ENCODE measurements at places on chromosomes 11 and 22.

DNA sequence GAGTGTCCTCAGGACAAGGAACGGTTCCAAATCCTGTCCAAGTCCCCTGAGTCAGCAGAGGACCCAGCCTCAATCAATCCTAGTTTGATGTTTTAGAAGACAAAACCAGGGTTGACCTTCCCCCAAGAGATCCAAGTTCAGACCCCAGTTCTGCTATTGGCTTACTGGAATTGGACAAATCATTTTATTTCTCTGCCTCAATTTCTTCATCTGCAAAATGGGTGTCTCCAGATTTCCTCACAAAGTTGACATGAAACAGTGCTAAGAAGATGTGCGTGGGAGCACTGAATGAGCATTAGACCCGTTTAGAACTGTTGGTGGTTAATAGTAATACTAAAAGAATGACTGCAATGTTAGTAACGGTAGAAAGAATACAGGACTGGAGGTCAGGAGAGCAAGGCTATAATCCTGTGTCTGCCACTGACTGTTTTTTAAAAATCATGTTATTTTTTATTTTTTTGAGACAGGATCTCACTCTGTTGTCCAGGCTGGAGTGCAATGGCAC, 32.8 kb upstream of the SCUBE1 start:
- DNase-seq: no peak

DNA sequence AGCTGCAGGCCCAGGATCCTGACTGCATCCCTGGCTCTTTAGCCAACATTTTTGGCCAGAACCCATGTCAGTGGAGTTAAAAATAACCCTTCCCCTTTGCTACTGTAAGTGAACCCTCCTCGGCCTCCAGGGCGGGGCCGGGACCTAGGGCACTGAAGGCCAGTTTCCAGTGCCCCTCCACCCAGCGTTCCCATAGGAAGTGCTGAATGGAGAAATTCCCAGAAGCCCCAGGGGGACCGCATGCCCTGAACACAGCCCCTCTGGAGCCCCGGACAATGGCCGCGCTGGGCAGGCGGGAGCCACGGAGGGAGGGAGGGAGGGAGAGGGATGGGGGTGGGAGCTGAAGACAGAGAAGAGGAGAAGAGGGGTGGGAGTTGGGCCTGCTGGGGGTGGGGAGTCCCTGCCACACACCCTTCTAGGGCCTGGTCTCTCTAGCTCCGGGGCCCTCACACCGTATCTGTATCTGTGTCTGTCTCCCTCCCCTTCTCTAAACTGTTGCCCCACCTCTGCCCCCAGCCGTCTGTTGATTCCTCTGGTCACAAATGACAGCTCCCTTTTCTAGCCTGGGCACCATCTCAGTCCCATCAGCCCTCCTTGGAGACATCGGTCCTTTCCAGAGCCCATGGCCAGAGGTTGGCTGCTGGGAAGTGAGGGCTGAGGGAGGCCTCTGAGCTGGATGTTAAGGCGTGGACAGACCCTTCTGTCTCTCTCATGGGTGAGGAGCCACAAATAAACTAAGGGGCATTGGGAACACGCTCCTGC, 10.9 kb downstream of the PDGFB start:
- DNase-seq: no peak

DNA sequence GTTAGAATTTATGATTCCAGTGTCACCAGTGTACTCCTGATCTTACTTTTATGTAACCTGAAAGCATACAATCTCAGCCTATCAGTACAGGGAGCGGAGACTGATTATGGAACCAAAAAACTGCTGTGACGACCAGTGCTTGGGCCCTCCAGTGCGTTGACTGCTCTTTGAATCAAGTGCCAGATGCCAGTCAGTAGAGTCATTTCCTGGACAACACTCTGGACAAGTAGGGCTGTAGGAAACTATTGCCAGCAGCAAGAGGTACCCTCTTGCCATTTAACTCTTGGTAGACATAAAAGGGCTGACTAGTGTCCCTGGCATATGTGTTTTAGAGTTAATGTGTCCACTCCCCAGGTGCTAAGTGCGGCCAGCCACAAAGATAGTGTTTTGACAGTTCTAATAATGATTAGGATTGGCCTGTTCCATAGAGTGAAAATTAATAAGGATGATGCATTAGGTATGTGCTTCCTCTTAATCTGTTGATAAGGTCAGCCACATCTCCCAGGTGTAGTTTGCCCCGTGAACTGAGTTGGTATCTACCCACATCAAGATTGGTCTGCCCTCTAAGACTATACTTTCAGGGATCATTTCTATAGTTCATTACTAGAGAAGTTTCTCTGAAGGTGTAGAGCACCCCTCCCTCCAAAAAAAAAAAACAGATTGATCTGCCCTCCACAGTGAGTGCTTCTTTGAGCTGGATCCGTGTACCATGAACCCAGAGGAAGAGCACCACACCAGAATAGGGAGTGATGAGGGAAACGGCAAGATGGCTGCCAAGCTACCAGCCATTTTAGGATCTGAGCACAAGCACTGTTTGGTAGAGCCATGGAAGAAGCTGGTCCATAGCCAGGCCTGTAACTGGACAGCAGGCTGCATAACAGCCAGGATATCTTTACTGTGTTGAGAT, 20.7 kb upstream of the AIFM3 start:
- DNase-seq: no peak

GRCh38 chr11:74037309-74037708, 28.4 kb upstream of the UCP3 start:
- no peak for DNase-seq

GRCh38 chr11:8005556-8005955, 18.4 kb downstream of the EIF3F start:
- no peak for DNase-seq

- no peak for DNase-seq
Measured at GRCh38 chr11:103676413-103676812, 360.0 kb upstream of the DDI1 start.

DNA sequence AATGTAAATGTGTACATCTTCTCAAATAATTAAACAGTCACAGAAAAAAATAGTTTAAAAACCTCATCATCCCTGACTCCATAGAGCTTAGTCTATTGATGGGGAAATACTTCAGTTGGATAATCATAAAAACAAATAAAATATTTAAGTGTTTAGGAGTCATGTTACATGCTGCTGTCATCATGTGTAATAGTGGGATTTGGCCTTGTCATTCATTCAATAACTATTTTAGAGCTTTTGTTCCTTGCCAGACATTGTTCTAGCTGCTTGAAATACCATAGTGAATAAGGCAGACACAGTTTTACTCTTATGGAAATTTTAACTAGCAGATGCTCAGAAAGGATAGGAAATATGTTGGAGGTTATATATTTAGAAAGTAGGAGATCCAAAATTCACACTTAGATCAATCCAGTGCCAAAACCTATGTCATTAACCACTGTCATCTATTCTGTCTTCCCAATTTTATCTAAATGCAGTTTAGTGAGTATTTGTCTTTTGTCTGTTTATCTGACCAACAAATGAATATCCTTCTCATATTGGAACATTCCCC, 324.7 kb downstream of the CASP12 start:
- no peak for DNase-seq

DNA sequence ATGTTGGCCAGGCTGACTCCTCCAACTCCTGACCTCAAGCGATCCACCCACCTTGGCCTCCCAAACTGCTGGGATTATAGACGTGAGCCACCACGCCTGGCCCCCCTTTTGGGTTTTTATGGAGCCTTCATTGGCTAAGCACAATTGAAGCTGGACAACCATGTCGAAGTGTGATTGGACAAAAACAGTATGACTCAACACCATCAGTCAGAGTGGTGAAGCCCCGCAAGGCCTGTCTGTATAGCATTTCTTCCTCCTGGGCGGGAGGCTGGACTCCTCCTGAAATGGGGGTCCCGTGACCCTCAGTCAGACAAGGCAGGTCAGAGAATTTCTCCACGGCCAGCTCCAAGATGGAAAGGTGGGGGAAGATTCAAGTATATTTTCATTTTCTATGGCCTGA, 3.1 kb upstream of the PARVB start:
- no peak for DNase-seq

GRCh38 chr11:77207019-77207485, 79.0 kb downstream of the MYO7A start:
- no peak for DNase-seq

- DNase-seq: no peak
Measured at GRCh38 chr11:66912361-66912760, 45.8 kb downstream of the PC start.

- DNase-seq: no peak
Measured at GRCh38 chr11:104781719-104782376, 116.4 kb downstream of the CASP12 start.

GRCh38 chr11:15923183-15923582, 433.2 kb downstream of the SOX6 start:
- no peak for DNase-seq

GRCh38 chr11:92698742-92699141, 270.7 kb upstream of the MTNR1B start:
- DNase-seq: no peak

GRCh38 chr11:5285703-5286340, 15.9 kb downstream of the OR51B4 start:
- DNase-seq: peak; percentile 1

GRCh38 chr11:74839446-74839845, 90.8 kb downstream of the RNF169 start:
- DNase-seq: no peak

- no peak for DNase-seq
Measured at GRCh38 chr11:66904981-66905521, 48.2 kb downstream of the LRFN4 start.

GRCh38 chr11:19979519-19979845, 180.8 kb downstream of the DBX1 start:
- DNase-seq: no peak

DNA sequence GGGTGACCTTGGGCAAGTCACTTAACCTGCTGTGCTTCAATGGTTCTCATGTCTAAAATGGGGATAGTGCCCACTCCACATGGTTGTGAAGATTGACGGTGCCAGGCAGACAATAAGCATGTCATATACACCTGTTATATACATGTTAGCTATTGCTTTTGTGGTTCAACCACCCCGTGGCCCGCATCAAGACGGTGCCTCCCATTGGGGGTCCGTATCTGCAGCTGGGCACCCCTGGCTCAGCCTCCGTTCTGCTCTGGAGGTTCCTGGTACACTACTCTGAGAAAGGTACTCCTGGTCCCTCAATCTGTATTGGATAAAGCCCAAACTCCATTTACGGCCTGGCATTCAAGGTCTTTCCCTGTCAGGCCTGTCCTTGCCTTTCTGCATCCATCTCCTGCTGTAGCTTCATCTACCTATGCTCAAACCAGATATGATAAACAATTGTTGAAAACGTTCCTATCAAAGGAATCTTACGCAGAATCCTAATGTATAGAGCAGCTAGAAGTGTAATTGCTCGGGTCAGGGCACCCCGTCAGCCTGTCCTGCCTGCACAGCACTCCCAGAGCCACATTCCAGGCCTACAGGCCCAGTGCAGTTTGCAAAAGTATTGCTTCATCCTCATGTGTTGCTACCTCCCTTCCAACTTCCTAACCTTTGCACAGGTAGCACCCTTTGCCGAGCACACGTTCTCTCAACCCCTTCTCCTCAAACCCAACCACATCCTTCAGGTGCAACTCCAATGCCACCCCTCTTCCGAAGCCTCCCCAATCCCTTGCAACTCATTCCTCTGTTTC, 194.9 kb downstream of the BCR start:
- no peak for DNase-seq

- no peak for DNase-seq
Measured at GRCh38 chr11:61460474-61460881, 30.6 kb downstream of the SDHAF2 start.
